ENCODE measurements at places on chromosomes 1 and 21.
A peak's percentile ranks its signal among the peaks of the same experiment; 100 is the strongest.

DNA sequence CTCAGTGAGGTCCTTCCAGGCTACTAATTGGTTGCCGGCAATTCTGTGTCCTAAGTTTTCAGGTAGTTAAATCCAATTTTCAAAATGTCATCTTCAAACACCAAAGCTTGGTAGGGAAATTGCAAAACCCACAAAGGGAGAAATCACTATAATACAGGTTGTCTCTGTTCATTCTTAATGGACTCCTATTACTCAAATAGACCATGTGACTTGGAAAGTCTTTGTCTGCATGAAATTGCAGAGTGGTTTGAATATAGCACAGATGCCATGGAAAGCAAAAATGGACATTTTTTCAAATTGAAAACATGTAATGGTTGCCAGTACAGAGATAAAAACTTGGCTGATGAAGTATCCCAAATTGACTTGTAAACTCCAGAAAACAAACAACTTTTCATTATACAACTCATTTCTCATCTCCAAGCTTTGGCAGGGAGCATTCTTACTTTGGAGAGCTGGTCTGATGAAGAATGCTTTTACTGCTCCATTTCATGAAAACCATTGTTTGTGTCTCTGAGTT, 169.5 kb upstream of the PKN2 start:
- no peak for DNase-seq

- no peak for DNase-seq
These were observed 7.5 kb upstream of the TP53BP2 start for GRCh38 chr1:223853275-223853674.

GRCh38 chr1:23980728-23981070, 572 bp upstream of the SRSF10 start:
- peak; percentile 22 for DNase-seq

DNA sequence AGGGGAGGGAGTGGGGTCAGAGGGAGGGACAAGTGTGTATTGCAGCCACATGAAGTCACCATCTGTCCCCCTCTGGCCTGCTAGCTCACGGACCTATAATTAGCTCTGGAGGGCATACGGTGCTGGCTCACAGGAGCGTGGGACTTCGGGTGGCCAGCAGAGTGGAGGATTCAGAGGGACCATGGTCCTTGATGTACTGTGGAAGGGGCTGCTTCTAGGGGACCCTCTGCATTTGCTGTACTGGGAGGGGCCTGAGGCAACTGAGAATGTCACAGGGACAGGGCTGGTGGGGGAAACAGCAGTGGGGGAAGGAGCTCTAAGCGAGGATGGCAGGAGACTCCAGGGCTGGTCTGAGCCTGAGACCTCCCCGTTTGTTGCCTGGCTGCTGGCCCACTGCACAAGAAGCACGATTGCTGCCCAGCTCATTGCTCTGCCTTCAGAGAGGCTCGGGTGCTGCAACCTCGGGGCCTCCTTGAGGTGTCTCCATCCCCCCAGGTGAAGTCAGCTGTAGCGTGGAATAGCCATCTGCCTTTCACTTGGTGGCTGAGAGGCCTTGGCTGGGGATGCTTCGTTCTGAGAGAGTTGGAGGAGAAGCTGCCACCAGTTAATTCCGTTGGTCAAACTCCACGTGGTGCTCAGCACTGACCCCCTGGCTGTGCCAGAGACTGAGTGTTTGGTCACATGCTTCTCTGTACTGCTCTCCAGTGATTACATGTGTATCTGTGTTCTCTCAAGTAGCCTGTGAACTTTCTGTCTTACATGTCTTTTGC, 2.7 kb downstream of the PPFIA4 start:
- no peak for DNase-seq

- DNase-seq = peak; percentile 6
These were observed 2.0 kb upstream of the RABGAP1L start for GRCh38 chr1:174157157-174157806.

- DNase-seq = no peak
These were observed 22.3 kb downstream of the BTG3 start for GRCh38 chr21:17590430-17590829.

DNA sequence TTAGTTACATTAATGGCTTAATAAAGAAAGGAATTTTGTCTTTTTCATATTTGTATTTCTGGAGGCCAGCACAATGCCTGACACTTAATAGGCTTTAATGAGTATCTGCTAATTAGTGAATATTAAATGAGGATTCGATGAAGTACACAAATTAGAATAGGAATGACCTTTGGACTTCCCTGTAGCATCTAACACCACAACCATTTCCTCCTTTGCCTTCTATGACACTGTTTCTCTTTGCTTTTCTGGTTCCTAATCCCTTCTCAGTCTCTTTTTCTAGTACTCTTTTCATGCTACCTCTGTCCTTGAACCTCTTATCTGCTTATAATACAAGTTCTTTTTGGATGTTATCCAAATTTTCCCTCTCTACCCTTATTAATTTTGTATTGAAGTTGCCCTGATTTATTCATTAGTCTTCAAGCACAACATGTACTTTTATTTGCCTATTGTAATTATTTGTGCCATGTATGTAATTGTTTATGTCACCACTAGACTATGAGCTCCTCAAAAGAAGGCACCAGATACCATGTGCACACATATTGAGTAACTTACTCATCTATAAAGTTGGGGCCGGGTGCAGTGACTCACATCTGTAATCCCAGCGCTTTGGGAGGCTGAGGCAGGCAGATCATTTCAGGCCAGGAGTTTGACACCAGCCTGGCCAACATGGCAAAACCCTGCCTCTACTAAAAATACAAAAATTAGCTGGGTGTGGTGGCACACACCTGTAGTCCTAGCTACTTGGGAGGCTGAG, 23.8 kb downstream of the RPS27 start:
- no peak for DNase-seq

GRCh38 chr1:107594536-107594935, 370.4 kb downstream of the VAV3 start:
- no peak for DNase-seq

DNA sequence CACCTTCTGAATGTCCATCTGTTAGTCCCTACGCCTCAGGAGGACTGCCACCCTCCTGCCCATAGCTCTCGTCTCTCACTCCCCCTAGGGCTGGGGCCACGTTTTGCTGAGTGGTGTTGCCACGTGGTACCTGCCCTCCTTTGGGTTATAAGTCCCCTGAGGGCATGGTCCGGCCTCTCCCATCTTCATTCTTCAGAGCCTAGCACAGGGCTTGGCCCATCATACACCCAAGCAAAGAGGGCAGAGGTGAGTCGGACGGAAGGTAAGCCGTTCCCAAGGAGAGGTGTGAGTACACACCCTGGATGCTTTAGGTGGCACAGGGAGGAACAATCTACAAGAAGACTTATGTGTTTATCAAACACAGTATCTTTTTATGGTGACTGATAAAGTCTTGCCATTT, 10.9 kb downstream of the PADI2 start:
- no peak for DNase-seq

DNA sequence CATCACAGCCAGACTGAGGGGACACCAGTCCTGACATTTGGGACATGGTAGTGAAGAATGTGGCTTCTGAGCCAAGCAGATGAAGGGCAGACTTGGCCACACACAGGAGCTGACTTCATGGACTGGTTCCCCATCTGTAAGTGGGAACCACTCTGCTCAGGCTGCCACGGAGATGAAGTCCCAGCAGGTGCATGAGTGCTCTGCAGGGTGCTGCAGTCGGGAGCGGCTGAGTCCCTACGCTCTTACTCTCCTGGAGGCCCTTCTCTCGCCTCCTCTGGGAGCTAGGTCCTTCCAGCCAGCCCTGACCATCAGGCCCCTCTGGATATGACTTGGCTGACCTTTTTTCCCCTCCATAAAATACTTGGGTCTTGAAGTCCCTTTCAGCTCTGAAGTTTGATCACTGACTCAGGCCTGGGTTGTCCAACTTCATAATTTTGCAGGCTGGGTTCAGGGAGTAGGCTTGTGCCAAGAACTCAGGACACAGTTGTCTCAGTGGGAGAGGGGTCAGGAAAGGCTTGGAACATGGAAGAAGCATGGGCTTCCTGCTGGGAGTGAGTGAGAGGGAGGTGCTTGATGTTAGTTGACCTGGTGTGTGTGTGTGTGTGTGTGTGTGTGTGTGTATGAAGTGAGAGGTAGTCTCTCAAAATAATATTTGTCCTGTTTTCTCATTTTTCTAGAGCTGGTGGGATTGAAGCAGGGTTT, 21.0 kb upstream of the EPS8L3 start:
- DNase-seq = no peak

- no peak for DNase-seq
These were observed 292.8 kb downstream of the DISC1 start for GRCh38 chr1:231919239-231919885.

- DNase-seq = no peak
These were observed 60.4 kb downstream of the KCNN3 start for GRCh38 chr1:154809436-154810413.

DNA sequence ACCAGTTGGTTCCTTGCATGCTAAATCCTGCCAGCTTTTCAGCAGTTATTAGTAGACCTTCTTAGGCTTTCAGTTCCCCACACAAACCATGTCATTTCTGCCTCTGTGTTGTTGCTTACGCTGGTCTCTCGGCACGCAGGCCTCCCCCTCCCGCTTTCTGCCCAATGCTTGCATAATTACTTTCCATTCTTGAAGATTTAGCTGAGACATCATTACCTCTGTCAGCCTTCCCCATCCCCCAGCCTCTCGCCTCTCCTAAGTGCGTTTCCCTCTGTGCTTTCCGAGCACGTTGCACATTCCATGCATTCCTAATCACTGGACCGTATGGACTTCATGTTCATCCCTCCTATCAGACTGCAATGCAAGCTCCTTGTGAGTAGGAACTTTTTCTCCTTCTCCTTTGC, 26.8 kb downstream of the TSHB start:
- DNase-seq = no peak

DNA sequence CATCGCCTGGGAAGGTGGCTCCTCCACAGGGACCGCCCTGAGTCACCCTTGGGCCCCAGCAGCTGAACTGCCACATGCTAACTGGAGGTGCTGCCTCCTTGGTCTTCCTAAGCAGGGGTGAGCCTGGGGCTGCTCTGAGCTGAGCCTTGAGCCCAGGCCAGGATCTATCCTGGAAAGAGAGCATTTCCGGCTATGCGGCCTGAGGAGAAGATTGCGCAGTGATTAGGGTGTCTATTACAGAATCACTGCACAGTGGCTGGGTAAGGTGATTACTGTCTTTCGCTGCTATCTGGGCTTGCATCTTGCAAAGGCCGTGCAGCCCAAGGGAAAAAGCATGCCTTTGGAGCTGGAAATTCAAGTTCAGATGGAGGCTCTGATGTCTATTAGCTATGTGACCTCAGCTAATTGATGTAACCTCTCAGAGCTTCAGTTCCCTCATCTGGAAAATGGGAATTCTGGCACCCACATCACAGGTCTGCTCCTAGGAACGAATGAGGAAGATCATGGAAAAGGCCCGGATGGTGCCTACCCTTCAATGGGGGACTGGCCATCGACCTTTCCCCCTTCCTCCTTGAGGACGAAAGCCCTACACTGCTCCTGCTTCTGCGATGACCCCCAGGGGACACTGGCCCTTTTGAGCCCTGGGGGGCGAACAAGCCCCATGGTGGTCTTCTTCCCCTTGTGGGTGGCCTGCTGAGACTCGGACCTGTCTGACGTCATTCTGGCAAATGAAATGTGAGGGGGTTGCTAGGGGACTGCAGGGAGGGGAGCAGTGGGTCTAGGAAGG, 38.0 kb downstream of the GPR161 start:
- no peak for DNase-seq

DNA sequence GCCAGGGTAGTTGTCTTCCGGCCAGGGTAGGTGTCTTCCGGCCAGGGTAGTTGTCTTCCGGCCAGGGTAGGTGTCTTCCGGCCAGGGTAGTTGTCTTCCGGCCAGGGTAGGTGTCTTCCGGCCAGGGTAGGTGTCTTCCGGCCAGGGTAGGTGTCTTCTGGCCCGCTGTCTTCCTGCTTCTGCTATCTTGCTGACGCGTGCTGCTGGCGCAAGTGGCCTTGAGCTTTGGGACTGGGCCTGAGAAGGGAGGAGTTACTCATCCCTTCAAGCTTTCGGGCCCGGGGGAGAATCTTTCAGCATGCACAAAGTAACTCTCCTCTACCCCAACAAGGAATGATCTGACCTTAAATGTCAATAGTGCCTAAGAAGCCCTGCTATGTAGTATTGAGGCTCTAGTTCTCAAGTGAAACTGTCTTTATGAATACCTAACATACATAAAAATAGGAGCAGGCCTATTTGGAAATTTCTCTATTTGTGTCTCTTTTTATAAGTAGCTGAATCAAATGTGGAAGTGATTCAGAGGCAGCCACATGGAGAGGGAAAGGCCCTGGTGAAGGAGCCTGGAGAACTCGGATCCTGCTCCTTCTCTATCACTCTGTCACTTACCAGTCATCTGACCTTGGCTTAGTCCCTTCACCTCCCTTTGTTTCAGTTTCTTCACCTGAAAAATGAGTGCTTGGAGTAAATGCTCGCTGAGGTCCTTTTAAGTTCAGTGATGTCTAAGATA, 65.6 kb downstream of the RGL1 start:
- DNase-seq = no peak

DNA sequence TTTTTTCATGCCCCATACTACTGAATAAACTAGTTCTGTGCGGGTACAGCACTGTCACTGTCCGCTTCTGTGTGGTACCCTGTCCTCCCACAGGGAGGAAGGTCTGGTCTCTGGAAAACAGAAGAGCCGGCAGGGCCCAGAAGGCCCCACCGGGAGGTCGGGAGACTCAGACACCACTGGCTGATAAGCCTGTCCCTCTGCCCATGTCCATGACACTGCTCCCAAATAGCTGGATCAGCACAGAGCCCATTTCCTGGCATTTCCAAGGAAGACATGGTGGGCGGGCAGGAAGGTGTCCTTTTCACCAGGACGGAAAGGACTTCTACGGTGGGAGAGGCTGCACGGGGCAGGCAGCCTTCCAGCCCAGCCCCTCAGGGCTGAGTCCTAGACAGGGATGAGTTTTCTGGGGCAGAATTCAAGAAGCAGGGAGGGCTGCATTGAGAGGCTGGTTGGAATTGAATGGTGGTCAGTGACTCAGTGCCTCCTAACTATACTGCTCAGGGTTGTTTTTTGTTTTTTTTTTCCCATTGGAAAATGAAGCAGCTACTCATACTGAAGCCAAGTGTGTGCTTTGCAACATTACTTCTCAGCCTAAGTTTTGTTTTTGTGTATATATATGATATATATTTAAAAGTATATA, 7.1 kb downstream of the PSRC1 start:
- no peak for DNase-seq

- DNase-seq = no peak
These were observed 63.0 kb downstream of the ATP1A1 start for GRCh38 chr1:116435806-116436610.

DNA sequence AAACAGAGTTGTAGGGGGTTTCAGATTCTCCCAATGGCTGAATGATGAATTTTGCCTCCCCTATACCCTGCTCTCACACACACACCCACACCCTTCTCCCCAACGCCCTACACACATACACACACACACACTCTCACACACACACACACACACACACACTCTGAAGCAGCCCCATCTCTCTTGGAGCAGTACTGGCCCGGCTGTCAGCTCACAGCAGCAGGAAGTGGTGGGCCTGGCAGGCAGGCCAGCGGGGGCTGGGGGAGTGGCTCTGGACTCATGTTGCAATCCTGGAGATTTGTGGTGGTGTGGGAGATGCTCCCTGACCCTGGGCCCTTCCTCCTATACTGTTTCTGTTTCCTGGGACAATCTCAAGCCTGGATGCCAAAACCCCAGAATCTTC, 2.2 kb downstream of the IKBKE start:
- no peak for DNase-seq

Measured in activated T-helper 1 cell treated with anti-CD3 and anti-CD28 coated beads, Interleukin-2, amount 50 U/mL, for 16 hours (primary cell).